Activated CD8-positive, alpha-beta memory T cell treated with anti-CD3 and anti-CD28 coated beads for 4 hours (primary cell): ENCODE measurements at places on chromosomes 4 and X.

DNA sequence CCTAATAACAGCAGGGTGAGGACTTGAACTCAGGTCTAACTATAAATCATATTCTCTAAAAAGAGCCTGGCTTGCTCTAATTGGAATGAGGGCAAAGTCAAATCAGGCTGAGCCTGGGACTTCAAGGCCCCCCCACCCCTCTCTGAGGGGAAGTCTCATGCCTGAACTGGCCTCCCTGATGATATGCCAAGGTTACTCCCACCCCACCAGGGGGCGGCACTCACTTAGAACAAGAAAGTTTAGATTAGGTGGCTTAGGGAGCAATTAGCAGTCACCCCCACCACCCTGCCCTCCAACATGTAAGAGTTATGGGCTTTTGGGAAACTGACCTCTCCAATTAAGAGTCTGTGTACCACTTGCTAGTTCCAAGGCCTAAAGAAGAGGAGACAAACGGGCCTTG, 2.7 kb downstream of the FOXO4 start:
- DNase-seq = peak; percentile 54

GRCh38 chr4:114658776-114659175, 60.2 kb downstream of the UGT8 start:
- DNase-seq = no peak

- no peak for DNase-seq
These were observed 136.7 kb downstream of the MAGEC2 start for GRCh38 chrX:142068365-142068764.

DNA sequence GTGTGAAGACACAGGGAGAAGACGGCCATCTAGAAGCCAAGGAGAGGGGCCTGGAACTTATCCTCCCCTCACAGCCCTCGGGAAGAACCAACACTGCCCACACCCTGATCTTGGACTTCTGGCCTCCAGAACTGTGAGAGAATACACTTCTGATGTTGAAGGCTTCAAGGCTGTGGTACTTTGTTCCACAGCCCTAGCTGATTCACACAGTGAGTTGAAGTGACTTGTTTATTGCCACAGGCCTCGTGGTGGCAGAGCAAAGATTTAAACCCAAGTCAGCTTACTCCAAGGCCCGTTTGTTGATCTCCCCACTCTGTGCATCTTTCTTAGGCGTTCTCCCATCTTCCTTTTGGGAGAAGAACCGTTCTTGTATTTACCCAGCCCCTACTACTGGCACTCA, 72.8 kb downstream of the CYTL1 start:
- DNase-seq = no peak

DNA sequence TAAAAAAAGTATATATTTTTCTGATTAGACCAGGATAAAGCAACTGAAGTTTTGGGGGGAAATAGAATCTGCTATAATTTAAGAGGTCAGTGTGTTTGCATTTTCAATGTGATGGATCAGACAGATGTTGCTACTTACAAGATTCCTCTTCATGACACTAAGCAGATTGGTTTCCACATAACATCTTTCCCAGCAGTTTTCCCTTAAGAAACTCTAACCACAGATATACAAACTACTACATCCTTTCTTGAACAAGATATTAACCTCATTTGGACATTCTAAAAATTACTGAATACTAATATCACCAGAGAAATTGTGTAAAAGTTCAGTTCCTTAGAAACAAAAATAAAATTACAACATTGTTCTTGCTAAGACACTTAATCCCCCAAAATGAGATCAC, 106.7 kb upstream of the GUCY1A1 start:
- DNase-seq = no peak

GRCh38 chrX:27555514-27555913, 34.6 kb upstream of the DCAF8L2 start:
- no peak for DNase-seq

DNA sequence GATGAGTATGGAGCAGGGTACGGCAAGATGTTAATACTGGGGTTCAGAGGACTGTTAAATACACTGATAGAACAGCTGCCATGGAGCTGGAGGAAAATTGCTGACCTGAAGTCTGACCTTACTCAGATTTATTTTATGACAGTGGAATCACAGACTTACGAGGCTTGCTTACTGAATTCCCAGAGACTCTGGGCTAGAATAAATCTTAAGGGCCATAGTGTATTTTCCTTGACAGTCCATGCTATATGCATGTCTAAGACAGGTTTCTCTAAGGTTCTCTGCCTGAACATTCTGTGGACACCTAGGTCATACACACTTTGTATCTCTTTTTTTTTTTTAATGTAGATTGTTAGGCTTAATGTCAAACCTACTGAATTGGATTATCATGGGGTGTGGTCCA, 633.2 kb upstream of the ACTRT1 start:
- DNase-seq = no peak

DNA sequence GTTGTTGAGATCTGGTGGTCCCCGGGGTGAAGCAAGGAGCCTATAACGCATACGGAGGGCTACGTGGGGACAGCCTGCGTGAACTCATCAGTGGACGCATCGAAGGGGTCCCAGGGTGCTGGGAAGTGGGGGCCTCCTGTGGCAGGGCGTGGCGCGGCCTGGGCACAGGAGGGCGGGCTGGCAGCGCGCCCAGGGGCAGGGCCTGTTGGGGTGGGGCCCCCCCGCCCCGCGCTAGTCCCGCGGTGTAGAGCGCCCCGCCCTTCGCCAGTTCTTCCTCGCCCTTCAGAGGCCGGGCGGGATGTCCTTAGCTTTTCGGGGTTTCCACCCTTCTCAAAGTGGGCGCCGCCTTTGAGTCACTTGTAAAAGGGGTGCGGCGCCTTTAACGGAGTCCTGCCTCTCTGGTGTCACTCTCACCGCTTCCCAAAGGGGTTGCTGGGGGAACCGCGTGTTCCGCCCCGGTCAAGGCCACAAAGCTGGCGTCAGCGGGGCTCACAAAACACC, 632 bp downstream of the PLP2 start:
- peak; percentile 39 for DNase-seq
